ENCODE measurements at places on chromosomes 2 and 18. TPM values are rescaled to one million over a fixed set of nuclear protein-coding genes. Genes with fewer than 3 reads are reported as not detected.

- no peak for DNase-seq
These were observed 256.3 kb upstream of the PKDCC start for GRCh38 chr2:41791523-41791922.

DNA sequence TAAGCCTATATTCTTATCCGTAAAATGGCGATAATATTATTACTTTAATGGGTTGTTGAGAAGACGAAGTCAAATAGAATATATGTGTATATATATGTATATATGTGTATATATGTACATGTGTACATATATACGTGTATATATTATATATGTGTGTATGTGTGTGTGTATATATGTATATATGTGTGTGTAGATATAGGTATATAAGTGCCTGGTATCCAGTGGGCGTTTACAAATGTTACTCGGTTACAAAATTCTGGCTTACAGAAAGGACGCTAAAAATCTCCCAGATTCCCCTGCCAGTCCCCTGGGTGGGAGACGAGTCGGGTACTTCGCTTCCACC, 295 bp upstream of the MTX2 start:
- no peak for DNase-seq

Gene PLA2R1
- 28.8 TPM for total RNA-seq

DNA sequence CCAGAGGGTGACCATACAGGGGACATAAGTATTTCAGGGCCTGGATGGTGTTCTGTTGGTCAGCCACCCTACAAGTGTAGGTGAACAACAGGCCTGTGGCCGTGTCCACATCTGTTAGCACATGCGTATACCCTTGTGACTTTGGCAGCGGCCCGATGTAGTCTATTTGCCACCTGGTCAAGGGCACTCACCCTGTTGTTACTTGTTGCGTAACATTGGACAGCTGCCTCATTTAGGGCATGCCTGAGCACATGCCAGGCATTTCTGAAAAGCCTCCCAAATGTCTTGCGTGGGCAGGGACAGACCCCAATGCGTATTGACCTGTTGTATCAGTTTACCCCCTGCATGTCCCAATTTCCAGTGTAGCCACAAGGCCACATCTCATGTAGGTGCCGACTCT, 235.0 kb downstream of the MBD5 start:
- no peak for DNase-seq

DNA sequence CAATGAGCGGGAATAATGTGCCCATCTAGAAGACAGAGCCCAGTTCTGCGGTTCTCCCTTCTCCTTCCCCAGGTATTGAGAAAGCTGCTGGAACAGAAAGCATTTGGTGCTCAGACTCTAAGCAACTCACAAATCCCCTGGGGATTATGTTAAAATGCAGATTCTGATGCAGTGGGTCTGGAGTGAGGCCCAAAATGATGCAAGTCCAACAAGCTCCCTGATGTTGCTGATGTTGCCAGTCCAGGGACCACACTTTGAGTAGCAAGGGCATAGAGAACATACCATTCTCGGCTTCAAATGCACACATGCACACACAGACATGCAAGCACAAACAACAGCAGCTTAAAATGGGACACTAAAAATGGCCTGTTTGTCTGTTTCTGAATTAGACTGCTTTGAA, 274.8 kb upstream of the NCKAP5 start:
- no peak for DNase-seq

DNA sequence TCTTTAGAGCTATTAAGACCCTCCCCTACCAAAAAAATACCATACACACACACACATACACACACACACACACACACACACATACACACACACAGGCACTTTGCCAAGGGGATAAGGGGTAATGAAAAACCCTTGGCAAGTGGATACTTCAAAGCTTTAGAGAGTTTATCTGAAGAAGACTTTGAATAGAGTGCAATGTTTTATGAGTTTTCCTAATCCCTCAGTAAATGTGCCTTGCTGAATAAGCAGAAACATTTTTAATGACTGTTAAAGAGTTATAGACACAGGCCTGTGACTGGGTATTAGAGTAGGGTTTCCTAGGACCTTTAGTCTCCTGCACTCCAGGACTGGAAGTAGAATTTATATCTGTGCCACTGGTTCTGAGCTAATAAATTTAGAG, 75.5 kb upstream of the CTAGE1 start:
- DNase-seq, result no peak

Gene FAM228A
- total RNA-seq, result 3.9 TPM

DNA sequence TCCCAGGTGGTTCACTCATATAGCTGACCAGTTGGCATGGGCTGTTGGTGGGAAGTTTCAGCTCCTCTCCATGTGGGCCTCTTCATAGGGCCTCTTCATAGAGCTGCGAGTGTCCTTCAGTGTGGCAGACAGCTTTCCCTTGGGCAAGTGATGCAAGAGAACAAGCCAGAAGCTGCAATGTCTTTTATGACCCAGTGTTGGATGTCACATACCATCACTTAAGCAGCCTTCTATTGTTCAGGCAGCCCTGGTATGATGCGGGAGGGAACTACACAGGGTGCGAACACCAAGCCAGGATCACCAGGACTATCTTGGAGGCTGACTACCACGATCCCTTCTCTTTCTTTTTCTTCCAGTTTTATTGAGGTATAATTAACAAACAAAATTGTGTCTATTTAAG, 126.5 kb upstream of the ITGA6 start:
- no peak for DNase-seq

DNA sequence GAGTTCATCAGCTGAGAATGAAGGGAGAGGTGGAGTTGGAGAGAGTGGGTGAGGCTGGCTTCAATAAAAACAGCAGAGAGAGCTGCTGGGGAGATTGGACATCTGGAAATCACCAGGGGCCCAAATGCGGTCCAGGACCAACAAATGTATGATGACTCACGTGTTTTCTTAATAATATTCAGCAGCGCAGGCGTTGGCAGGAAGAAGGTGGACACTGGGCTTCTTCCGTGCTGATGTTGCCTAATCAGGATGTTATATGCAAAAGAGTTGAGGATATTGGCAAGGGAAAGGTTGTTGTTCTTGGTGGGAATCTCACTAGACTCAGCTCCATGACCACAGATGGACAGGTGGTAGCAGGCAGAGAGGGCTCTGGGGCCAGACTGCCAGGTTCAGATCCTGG, 12.8 kb upstream of the PLA2R1 start:
- peak; percentile 75 for DNase-seq

- no peak for DNase-seq
These were observed 660.7 kb upstream of the RAB6C start for GRCh38 chr2:129318581-129319421.

DNA sequence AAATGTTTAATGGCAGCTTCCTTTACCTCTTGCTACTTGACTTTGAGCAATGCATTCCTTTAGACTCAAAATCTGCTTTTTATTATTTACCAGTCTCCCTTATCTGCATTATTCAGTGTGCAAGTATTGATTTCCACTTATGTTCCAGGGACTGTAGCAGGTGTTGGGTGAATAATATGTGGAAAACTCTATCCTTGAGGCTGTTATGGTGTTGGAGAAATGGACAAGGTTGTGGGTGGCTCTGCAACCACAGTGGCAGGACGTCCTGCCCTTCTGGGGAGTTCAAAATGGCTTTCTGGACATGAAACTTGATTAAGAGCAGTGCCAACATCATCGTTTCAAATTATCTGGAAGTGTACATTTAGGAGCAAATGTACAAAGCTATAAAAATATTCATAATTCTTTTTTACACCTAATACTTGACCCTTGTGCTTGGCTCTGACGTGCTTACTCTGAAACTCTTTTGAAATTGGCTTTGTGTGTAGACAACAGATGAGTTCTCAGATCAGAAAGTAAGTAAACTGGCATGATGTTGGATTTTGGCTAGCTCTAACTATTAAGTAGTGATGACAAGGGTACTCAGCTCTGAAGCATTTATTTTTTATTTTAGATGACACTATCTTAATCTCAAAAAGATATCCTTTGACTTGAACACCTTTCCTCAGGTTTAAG, 766.2 kb downstream of the DPP10 start:
- no peak for DNase-seq

GRCh38 chr2:27798948-27799645, 27.6 kb downstream of the MRPL33 start:
- peak; percentile 87 for DNase-seq
